ENCODE measurements at places on chromosomes 6 and 20. TPM values are rescaled to one million over a fixed set of nuclear protein-coding genes. Genes with fewer than 3 reads are reported as not detected.
A peak's percentile ranks its signal among the peaks of the same experiment; 100 is the strongest.

DNA sequence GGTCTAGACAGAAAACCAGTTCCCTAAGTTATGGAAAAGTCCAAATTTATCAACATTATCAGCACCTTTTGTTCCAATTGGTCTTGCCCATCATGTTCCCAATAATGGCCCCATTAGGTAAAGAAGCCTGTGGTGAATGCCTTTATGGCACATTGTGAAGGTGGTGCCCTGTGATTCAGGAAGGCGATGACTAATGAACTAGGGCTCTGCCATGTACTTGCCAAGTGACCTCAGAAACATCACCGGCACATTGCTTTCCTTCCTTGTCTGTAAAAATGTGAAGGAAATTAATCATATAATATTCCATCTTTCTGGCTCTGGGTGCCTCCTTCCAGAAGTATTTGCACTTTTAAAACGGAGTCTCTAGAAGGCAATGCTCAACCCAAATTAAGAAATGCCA is 132.3 kb downstream of the UNC5CL start:
- H3K4me1 ChIP-seq, result no peaks in the 10 kb centered on the region
- H3K4me3 ChIP-seq, result no peak overlapping the region
- no peaks in the 10 kb centered on the region for H3K27me3 ChIP-seq
- H3K27ac ChIP-seq, result no peak overlapping the region
- no peaks in the 10 kb centered on the region for H3K36me3 ChIP-seq
- DNase-seq, result no peak

DNA sequence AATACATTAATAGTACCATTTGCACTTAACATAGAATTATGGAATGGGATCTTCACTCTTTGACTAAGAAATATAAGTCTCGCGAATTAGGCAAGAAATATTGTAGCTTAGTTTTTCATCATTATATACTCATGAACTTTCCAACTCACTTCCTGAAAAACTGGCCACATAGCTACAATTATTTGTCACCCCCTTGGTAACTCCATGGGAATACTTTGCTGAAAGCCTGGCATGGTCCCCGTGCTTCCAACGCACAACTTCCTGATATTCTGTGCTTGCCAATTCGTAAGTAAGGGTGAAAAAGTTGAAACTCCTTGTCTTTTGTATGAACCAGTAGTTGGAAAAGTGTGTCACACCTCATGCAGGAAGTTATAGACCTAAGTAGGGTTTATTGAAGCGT is 23.7 kb upstream of the HLA-DQA1 start:
- no peaks in the 10 kb centered on the region for H3K4me1 ChIP-seq
- H3K4me3 ChIP-seq, result no peak overlapping the region
- no peaks in the 10 kb centered on the region for H3K36me3 ChIP-seq
- DNase-seq, result no peak
- H3K27me3 ChIP-seq, result no peaks in the 10 kb centered on the region

DNA sequence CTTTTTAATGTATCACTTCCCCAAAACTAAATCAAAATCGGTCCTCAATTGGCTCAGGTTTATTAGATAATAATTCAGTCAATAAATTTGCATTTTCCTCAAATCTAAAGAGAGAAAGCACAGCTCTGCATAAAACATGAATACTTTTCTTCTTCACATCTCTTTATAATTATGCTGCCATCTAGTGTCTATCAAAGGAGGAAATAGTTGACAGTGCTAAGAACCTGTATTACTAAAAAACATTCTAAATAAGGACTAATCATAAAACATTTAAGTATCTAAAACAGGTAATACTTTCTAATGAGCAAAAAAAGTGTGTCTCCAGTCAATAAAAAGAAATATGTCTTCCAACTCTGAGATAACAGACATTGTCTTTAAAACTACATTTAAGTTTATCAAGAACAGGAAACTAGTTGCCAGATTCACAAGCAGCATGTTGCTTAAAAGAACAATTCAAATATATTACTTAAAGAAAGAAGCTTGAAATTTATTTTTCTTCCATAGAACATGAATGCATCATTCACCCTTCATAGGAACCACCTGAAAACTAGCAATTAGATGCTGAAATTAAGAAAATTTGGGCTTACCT is 56.5 kb upstream of the DST start:
- H3K4me3 ChIP-seq, result no peak overlapping the region
- no peak overlapping the region for H3K27ac ChIP-seq
- no peaks in the 10 kb centered on the region for H3K4me1 ChIP-seq
- DNase-seq, result no peak
- no peaks in the 10 kb centered on the region for H3K36me3 ChIP-seq

- no peaks in the 10 kb centered on the region for H3K36me3 ChIP-seq
- H3K4me3 ChIP-seq, result peak overlapping the region; percentile 6
- peak; percentile 38 for DNase-seq
- H3K27ac ChIP-seq, result peak overlapping the region; percentile 8
- H3K4me1 ChIP-seq, result peaks cover 36% of the 10 kb centered on the region
These were observed 7.3 kb upstream of the COL12A1 start for GRCh38 chr6:75213112-75213511.

GRCh38 chr6:56992036-56992435 is 37.1 kb downstream of the BEND6 start:
- no peak overlapping the region for H3K27ac ChIP-seq
- no peaks in the 10 kb centered on the region for H3K4me1 ChIP-seq
- DNase-seq, result no peak
- no peaks in the 10 kb centered on the region for H3K36me3 ChIP-seq
- H3K27me3 ChIP-seq, result no peaks in the 10 kb centered on the region

GRCh38 chr6:13146442-13146841 is 181.9 kb downstream of the TBC1D7 start:
- no peaks in the 10 kb centered on the region for H3K36me3 ChIP-seq
- H3K4me1 ChIP-seq, result peaks cover 36% of the 10 kb centered on the region
- H3K4me3 ChIP-seq, result no peak overlapping the region
- DNase-seq, result no peak

DNA sequence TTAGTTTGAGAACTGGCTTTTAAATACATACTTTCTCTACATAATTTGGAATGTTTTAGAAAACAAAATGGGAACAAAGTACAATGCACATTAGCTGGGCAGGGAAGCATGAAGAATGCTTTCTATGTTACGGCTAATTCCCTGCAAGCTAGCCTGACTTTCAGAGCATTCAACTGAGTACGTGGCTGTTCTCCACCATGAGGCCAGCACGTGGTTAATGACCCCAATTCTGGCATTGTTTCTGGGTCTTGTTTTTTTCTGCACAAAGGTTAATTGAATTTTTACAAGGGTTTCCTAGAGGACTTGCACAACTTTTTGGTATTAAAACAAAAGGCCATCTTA is 208.6 kb upstream of the AGPAT4 start:
- H3K27ac ChIP-seq, result no peak overlapping the region
- H3K27me3 ChIP-seq, result no peaks in the 10 kb centered on the region
- H3K4me3 ChIP-seq, result no peak overlapping the region
- no peaks in the 10 kb centered on the region for H3K36me3 ChIP-seq
- peaks cover 10% of the 10 kb centered on the region for H3K4me1 ChIP-seq

DNA sequence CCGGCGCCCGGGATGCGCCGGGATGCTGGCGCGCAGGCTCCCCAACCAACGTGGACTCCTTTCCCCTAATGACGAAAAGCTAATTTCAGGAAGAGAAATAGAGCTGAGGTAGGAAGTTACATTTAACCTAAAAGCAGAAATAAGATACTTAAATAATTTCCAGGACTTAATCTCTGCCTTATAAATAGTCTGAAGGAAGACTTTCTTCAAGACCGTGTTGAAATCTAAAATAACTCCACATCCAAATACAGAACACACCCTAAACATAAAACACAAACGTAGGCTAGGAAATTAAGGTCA is 1.3 kb downstream of the ASF1A start:
- no peaks in the 10 kb centered on the region for H3K36me3 ChIP-seq
- no peaks in the 10 kb centered on the region for H3K27me3 ChIP-seq
- peak overlapping the region; percentile 88 for H3K4me3 ChIP-seq
- no peak for DNase-seq

- no peak overlapping the region for H3K27ac ChIP-seq
- H3K27me3 ChIP-seq, result no peaks in the 10 kb centered on the region
- DNase-seq, result no peak
- H3K36me3 ChIP-seq, result no peaks in the 10 kb centered on the region
- no peaks in the 10 kb centered on the region for H3K4me1 ChIP-seq
These were observed 147.1 kb upstream of the LAMP5 start for GRCh38 chr20:9367328-9367727.

GRCh38 chr20:16555754-16556153 is 17.5 kb downstream of the KIF16B start:
- no peak for DNase-seq
- H3K4me3 ChIP-seq, result no peak overlapping the region
- H3K27me3 ChIP-seq, result no peaks in the 10 kb centered on the region
- H3K4me1 ChIP-seq, result no peaks in the 10 kb centered on the region
- no peaks in the 10 kb centered on the region for H3K36me3 ChIP-seq

DNA sequence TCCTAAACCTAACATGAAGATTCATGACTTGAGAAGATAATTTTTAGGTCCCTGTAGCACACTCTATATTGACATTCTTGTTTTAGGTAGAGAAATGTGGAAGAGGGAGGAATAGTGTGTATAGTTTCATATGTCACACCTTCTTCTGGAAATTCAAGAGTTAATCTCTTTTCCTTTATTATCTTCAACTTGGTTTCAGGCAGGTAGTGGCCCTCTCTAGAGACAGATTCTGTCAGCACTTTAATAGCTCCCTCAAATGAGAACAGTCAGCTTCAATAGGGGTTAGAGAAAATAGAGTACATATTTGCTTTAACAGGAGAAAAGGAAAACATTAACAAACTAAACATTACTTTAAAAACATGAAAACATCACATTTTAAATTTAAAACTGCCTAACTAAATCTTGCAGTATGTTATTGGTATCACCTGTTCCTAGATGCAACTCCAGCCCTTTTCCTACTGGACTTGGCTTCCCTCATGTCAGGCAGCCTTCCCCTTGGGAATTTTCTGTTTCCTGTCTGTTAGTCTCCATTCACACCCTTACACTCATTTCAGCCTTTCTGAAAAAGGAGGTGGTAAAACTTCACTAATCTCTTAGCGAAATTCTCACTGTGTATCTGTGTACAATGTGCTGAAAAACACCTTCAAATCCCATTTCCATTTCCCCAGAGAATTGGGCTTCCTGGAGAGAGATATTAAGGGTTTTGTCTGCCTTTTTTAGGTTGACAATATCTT is 192.3 kb upstream of the RNF217 start:
- no peak overlapping the region for H3K4me3 ChIP-seq
- DNase-seq, result no peak
- peaks cover 5% of the 10 kb centered on the region for H3K4me1 ChIP-seq
- no peak overlapping the region for H3K27ac ChIP-seq
- H3K27me3 ChIP-seq, result no peaks in the 10 kb centered on the region
- no peaks in the 10 kb centered on the region for H3K36me3 ChIP-seq

DNA sequence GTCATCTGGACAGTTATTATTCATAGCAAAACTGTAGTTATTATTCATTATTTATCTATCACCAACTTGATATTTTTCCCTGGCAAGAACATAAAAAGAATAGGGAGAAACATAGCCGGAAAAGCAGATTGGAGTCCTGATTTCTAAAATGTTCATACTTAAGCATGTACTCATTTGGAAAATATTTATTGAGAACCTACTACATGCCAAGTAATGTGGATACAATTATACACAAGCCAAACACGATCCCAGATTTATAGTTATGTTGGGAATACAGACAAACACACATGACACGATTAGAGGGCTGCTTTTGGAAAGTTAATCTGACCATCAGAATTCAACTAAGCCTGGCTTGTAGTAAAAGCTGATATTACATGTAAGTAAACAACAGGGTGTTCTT is 30.7 kb downstream of the ARHGAP18 start:
- H3K4me3 ChIP-seq, result no peak overlapping the region
- H3K36me3 ChIP-seq, result no peaks in the 10 kb centered on the region
- no peaks in the 10 kb centered on the region for H3K4me1 ChIP-seq
- DNase-seq, result no peak

GRCh38 chr20:11366660-11367059 is 551.0 kb upstream of the BTBD3 start:
- H3K27me3 ChIP-seq, result no peaks in the 10 kb centered on the region
- no peak for DNase-seq

Gene MATN4
- total RNA-seq, result 5.1 TPM

Gene PRKN
- total RNA-seq, result 0.39 TPM

Gene EYA2
- total RNA-seq, result 0.16 TPM

Gene ADGRF5
- not detected for total RNA-seq

Gene EPPIN
- total RNA-seq, result not detected

Gene ZBTB12
- 14.9 TPM for total RNA-seq

Gene SIRPD
- not detected for total RNA-seq

All from GM23338 (cell line).